ENCODE measurements at places on chromosomes 11 and 22.

DNA sequence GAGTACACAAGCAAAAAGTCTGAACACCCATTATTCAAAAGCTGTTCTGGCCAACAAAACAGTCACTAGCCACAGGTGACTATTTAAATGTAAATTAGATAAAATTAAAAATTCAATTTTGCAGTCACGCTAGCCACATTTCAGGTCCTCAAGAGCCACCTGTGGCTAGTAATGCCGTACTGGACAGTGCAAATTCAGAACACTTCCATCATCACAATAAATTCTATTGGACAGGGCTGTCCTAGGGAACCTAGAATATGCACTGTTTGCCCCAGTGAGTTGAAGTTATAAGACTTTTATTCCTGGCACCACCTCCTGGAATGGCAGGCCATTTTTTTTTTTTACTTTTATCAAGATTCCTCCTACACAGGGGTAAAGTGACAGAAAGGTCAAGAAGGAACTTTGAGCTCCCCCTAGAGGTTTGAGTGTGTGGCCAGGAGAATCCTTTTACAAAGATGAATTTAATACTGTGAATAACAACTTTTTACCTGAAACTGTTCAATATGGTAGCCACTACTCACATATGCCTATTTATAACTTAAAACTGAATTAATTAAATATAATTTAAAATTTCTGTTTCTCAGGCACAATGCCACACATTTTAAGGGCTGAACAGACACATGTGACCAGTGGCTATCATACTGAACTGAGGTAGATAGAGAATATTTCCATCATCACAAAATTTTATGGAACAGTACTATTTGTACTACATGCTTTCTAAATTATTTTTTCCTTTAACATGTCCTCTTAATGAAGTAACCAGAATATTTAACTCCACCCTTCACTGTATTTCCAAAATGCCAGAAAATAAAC, 6.5 kb downstream of the MSANTD2 start:
- DNase-seq = no peak

DNA sequence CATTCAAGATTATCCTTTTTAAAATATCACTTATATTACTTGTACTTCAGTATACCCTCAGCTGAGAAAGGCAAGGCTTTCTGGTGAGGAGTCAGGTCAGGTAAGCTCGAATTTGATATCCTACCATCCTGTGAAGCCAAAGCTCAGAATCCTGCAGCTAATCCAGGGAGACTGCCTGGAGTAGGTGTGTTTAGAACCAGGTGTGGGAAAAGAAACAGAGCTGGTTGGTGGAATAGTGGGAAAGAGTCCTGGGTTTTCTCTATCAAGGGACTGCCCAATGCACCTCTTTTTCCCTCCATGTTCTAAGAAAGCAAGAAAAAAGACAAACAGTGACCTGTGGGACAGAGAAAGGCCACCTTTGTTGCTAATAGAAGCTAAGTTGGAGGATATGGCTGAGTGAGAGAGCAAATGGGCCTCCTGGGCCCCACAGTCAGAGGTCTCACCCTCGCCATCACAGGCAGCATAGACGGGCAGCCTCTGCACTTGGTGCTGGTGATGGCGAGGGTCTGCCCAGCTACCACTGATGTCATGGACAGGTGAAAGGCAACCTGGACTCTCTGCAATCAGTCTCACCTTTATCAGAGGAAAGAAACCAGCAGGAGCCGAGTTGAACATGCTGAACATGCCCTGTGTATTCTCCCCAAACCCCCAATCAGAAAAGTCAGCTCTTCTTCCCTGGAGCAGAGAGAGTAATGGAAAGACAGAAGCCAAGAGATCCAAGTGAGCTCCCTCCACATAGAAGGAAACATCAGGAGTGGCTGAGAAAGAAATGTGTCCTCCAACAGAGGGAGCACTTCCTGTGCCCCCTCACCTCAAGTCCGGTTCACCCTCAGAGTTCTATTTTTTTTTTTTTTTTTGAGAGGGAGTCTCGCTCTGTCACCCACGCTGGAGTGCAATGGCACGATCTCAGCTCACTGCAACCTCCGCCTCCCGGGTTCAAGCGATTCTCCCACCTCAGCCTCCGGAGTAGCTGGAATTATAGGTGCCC, 491.3 kb downstream of the BUD13 start:
- DNase-seq = no peak

- no peak for DNase-seq
These were observed 17.0 kb upstream of the SUSD2 start for GRCh38 chr22:24164243-24164642.

DNA sequence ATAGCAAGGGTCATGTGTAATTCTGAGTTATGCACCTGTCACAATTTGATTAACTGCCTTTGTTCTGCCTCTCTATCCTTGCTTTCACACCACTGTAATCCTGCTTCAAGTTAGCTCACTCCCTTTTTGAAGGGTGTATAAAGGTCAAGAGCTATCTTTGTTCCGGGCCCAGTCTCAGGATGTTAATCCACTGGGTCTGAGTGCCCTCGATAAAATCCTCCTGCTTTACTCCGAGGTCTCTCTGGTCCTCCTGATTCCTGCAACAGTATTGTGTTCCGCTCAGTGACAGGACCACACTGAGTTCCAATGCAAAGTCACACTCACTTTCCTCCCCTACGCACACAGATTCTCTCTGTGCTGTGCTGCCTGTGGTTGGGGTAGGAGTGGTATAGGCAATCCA, 186.5 kb downstream of the DYNC2H1 start:
- no peak for DNase-seq

GRCh38 chr11:100719809-100720221, 32.7 kb downstream of the ARHGAP42 start:
- DNase-seq = no peak

GRCh38 chr22:35053060-35053835, 12.7 kb upstream of the ISX start:
- DNase-seq = no peak

GRCh38 chr11:112963368-112963955, 2.2 kb downstream of the NCAM1 start:
- DNase-seq = no peak

GRCh38 chr11:117225553-117226170, 6.2 kb downstream of the PCSK7 start:
- no peak for DNase-seq

- no peak for DNase-seq
These were observed 12.5 kb downstream of the HIRA start for GRCh38 chr22:19419086-19419463.

DNA sequence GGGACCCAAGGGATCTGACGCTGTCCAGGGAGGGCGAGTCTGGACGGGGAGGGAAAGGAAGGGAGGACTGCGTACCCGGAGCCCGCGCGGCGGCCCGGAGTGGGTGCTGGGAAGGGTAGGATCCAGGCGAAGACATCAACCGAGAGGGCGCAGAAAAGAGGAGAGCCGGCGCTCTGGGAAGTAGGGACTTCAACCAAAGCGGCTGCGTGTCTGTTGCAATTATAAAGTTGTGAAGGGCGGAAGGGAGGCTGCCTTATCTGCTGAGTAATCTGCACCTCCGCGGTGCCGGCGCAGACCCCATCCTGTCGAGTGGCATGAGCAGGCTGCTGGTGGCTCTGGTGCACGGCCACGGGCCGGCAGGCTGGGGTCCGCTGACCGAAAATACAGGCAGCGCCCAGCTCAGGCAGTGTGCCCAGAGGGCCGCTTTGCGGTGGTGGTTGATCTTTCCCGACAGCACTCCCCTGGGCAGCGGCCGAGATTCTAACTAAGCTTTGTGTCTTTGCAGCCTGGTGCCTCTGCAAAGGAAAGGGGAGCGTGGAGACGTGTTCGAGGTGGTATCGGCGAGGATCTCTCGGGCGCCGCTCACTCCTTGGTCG, 978 bp downstream of the C11orf87 start:
- no peak for DNase-seq

- no peak for DNase-seq
These were observed 90.0 kb upstream of the LINC01488 start for GRCh38 chr11:69391192-69392103.

DNA sequence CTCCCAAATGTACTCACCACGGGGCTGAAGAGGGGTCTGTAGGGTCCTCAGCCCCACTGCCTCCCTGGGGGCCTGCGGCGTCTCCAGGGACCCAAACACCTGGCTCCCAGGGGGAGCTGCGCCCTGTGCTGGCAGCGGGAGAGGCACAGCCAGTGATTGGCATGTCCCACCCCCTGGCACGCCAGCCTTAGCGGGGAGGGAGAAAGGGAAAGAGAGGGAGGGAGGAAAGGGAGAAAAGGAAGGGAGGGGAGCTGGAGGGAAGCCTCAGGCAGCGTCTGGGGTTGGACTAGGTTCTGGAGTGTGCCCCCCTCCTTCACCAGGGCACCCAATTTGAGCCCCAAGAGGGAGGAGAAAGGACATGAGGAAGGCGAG, at the start of gene CHRM1:
Gene CHRM1 (minus strand): TSS at position 163 of the 372 bp plus-strand sequence. CDS start 10,263 bp downstream, outside the sequence.
- no peak for DNase-seq

DNA sequence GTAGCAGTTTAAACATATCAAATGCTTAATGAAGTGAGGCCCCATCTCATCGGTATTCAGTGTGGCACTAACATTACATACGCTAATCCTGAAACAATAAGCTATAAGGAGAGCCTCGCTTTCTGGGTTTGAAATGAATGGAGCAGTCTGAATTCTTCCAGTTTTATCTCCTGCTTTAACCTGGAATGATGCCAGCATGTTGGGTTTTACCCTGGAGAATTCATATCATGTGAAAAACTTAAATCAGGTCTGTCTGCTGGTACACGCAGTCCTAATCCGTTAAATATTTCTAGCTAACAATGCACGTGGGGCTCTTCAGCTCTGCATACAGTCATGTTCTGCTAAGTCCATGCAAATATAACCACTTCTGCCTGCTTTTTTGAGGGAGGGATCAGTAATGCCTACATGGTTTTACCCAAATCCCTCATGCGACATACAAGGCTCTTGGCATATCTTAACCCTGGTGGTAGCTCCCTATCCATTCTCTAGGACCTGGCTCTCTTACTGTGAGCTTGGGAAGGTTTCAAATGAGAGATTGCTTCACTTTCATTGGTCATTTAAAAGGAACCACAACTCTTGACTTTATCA, 92.7 kb downstream of the COMMD9 start:
- DNase-seq = no peak

DNA sequence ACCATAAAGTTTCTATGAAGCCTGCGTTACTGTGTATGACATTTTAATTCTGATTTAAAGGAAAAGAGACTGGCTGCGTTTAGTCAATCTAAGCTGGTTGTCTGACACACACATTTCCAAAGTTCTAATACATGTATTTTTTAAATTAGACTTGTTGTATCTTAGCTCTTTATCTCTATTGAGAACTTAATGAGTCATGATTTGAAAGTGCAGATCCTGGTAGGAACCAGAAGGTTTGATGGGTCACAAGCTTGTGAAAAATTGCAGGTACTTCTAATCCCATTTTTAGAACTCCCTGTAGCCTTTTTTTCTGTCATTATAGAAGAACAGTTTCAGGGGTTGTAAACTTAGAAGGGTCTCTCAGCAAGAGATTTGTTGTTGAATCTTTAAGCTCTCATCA, 210.3 kb downstream of the DDX10 start:
- DNase-seq = no peak

- DNase-seq = no peak
These were observed 20.4 kb upstream of the IGSF9B start for GRCh38 chr11:133977067-133977677.

- no peak for DNase-seq
These were observed 20.3 kb upstream of the MALAT1 start for GRCh38 chr11:65478388-65479183.

GRCh38 chr11:24697522-24698111, 200.8 kb downstream of the LUZP2 start:
- DNase-seq = no peak

GRCh38 chr11:108392353-108392752, 75.0 kb downstream of the C11orf65 start:
- DNase-seq = no peak

DNA sequence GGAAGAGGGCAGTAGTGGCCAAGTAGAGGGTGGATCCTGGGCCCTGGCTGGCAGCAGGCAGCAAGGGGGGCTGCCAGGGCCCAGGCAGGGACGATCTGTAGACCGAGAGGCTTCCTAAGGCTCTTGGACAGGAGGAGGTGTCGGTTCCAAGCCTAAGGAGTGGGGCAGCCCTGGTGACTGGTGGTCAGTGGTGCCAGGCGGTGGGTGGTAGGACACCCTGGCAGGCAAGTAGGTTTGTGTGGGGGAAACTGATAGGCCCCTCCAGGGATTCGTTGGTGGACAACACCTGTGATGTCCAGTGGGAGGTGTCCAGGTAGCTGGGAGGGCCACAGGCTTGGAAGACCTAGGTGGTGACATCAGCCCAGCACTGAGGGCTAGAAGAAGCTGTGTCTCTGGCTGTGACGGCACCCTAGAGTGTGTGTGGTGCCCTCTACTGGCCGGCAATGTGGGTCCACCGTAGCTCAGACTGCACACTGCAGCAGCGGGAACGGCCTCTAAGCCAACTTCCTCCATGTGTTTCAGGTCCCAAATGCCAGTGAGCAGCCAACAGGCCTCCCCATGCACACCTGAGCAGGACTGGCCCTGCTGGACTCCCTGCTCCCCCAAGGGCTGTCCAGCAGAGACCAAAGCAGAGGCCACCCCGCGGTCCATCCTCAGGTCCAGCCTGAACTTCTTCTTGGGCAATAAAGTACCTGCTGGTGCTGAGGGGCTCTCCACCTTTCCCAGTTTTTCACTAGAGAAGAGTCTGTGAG, 9.4 kb upstream of the SAMM50 start:
- peak; percentile 52 for DNase-seq

DNA sequence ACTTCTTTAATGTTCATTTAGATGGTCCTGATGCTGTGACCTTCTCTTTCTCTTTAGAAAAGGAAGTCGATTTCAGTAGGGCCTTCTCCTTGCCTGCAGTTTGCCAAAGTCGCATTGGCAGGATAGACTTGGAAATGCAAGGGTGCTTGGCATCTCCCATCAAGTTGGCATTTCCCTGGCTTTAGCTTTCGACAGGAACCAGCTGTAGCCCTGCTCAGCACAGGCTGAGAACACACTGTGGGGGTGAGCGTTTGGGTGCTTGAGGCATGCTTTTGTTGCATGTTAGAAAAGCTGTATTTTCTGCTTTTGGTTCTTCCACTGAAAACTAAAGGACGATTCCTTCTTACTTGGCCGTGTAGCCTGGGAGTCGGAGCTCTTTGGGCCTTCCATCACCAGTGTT, 37.7 kb downstream of the LDLRAD3 start:
- DNase-seq = no peak

DNA sequence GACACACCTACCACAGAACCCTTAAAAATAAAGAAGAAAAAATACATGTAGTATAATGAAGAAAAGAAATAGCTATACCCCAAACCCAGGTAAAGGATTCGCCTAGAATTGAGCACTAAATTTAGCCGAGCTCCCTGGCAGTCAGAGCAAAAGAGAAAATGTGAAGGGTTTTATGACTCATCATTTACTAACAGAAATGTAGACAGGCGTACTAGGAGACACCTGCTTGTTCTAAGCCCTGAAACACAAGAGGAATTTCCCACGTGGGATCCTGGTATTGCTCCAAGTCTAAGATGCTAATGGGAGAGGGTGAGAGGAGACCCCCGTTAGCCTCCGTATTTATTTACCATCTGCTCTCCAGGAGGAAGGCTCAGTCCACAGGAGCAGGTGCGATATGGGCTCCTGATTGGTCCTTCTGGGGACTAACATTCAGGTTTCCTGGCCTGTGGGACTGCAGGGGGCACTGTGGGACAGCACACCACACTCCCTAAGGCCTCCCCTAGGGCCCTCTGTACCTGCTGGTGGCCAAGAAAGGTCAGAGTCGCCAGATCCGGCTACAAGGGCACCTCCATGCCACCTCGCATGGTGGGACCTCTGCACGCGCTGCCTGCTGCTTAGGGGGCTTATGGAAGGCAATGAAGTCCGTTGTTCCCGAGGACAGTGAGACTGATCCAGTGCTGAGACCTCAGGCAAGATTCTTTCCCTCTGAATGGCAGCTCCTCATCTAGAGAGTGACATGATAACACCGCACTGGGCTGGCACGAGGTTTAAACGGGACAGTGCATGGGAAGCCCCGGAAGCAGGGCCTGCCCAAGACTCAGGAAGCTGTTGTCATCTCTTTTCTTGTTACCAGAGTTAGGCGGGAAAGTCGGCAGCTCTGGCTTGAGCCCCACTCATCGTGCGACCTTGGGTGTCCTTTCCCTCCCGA, 25.8 kb downstream of the KCNC1 start:
- no peak for DNase-seq

Measured in stimulated activated CD4-positive, alpha-beta T cell treated with anti-CD3 and anti-CD28 coated beads, TNF-alpha, amount 100 ng/mL, for 1 hour (primary cell).